ENCODE measurements at places on chromosomes 4 and X.

DNA sequence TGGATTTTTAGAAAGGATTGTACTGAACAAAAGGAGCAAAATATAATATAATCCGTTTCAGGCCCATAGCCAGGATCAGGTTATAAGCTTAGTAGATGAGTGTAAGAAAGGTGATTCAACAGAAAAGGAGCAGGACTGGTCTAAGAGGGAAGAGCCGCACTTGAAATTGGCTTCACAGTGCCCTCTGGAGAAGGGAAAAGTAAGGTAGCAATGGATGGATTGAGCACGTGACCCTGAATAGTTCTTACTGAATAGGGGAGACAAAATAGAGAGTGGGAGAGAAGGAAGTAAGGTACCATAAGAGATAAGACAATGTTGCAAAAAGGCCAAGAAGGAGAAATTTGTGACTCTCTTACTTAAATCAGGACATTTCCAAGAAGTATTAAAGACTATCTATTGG lies 15.6 kb downstream of the CXorf66 start:
- H3K27ac ChIP-seq: no peak overlapping the region
- DNase-seq: no peak
- no peaks in the 10 kb centered on the region for H3K27me3 ChIP-seq
- H3K4me3 ChIP-seq: no peak overlapping the region
- no peaks in the 10 kb centered on the region for H3K4me1 ChIP-seq

DNA sequence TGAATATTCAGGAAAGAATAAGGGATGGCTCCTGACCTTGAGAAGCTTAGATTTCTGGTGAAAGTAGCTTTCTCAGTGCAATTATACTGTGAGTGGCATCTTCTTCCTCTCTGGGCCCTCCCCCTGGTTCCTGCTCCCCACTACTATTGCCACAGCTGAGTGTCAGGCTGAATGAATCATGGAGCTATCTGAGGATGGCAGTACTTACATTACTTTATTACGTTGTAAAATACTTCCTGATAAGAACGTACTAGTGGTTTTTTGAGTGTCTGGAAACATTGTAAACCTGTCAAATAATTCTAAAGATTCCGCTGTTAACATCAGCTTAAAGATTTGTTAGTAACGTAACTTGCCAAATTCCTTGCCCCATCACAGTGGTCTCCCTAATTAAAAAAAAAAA lies 36.2 kb downstream of the ARHGAP10 start:
- no peak overlapping the region for H3K27ac ChIP-seq
- H3K27me3 ChIP-seq: no peaks in the 10 kb centered on the region
- H3K4me1 ChIP-seq: peaks cover 5% of the 10 kb centered on the region

- peaks cover 42% of the 10 kb centered on the region for H3K27me3 ChIP-seq
- no peak overlapping the region for H3K4me3 ChIP-seq
- no peak for DNase-seq
- no peak overlapping the region for H3K27ac ChIP-seq
- H3K36me3 ChIP-seq: no peaks in the 10 kb centered on the region
These were observed 25.5 kb upstream of the PRPS1 start for GRCh38 chrX:107602694-107603239.

DNA sequence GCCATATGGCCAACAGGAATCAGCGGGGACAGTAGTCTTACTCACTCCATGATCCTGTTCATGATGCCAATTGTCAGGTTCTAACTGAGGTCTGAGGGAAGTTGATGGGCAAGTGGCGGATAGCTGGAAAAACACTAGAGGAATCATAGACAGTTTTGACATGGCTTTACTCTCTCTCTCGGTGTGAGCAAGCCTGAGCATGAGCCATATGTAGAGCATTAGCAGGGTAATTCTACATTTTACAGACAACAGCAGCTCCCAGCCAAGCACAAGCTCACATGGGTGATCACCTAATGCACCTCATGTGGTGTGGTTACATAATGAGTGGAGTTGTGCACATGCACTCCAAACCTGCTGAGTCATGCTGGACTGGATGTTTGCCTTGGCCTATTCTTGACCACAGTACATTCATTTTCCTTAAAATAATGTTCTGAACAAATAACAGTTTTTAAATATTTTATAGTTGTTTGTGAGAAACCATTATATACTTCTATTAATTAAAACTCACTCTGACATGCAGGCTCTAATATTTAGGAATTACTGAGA lies 429.2 kb downstream of the GPAT3 start:
- H3K36me3 ChIP-seq: no peaks in the 10 kb centered on the region
- H3K4me3 ChIP-seq: no peak overlapping the region
- no peak overlapping the region for H3K27ac ChIP-seq
- no peaks in the 10 kb centered on the region for H3K27me3 ChIP-seq
- no peak for DNase-seq
- no peaks in the 10 kb centered on the region for H3K4me1 ChIP-seq

DNA sequence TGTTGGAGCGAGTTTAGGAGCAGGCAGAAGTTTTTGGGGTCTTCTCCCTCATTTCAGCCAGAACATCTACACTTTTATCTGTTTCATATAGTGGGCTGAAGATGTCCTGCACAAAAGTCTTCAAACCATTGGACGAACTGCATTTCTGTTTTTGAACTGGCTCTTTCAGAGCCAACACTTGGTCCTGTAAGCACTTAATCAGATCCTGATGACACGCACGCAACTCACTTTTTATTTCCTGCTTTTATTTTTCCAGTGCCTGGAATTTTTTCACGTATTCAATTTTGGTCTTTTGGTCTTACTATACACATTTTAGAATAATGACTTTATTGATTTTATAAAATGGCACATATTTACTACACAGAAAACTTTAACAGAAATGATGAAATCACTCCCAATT lies 40.2 kb upstream of the NKX3-2 start:
- peaks cover 2% of the 10 kb centered on the region for H3K4me1 ChIP-seq
- no peak overlapping the region for H3K4me3 ChIP-seq
- H3K27ac ChIP-seq: no peak overlapping the region

- H3K27ac ChIP-seq: no peak overlapping the region
- H3K36me3 ChIP-seq: no peaks in the 10 kb centered on the region
- DNase-seq: no peak
- H3K4me3 ChIP-seq: no peak overlapping the region
These were observed 120.2 kb upstream of the FAM9C start for GRCh38 chrX:13164611-13165010.

DNA sequence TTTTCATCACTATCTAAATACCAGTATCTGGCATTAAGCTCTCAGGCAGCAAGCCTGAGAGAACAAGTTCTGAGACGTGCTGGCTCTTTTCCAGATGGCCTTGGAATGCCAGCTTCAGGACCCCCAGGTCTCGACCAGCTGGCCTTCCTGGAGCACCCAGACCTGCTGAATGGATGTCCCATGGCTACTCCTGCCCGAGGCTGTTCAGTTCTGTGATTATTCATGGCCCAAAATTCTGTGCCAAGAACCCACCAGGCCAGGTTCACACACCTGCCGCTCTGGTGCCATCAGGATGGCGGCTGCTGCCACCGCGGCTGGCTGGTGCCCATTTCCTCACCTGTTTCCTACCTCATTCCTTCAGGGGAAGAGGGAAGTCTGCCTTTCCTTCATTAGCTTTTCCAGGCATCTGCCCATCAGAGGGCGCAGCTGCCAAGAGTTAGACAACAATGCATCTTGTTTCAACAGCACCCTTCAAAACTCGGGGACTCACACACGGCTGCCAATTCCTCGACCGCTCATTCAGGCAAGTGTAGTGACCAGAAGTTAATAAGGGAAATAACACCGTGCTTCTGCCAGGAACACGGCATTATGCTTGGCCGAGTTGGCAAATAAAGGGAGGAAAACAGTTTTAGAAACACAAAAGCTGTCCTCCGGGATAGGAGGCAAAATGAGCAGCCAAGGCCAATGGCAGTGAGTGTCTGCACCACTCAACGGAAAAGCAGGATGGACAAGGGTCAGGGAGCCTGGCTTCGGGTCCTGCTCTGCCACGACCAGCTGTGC lies 173.8 kb downstream of the NSUN7 start:
- no peak overlapping the region for H3K4me3 ChIP-seq
- H3K4me1 ChIP-seq: peaks cover 2% of the 10 kb centered on the region
- peaks cover 4% of the 10 kb centered on the region for H3K36me3 ChIP-seq
- DNase-seq: no peak
- no peaks in the 10 kb centered on the region for H3K27me3 ChIP-seq

DNA sequence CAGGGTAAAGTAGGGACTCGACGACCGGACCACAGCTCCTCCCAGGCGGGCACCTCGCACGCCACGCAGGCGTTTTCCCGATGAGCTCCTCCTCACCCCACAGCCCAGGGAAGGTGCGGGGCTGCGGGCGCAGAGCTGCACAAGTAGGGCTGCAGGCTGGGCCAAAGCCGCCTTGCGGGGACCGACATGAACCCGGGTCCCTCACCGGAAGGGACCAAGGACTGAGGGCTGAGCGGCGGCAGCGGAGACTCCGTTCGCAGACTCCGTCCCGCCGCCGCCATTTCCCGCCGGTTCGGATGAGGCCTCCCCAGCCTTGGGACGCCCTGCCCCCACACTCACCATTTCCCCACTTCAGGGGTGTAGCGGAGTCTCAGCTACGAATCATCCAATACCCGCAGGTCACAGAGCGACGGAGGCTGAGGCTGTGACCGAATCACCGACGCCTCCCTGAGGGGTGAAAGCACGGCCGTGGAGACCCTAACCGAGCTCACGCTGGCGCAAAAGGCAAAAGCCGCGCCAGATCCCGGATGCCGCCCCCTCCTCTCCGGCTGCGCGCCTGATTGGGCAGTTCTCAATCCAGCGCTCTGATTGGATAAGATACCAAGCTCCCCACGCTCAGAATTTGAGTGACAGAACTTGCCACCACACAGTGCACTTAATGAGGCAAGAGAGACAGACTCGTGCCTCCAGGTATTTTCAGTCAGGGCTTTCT lies at the start of gene ZNF732:
Gene ZNF732 (minus strand): TSS at position 506 of the 712 bp plus-strand sequence. CDS start 164 bp downstream, at position 342.
- peaks cover 5% of the 10 kb centered on the region for H3K27me3 ChIP-seq
- H3K4me3 ChIP-seq: peak within 1 kb of the TSS; percentile 68
- no peaks in the 10 kb centered on the region for H3K36me3 ChIP-seq

DNA sequence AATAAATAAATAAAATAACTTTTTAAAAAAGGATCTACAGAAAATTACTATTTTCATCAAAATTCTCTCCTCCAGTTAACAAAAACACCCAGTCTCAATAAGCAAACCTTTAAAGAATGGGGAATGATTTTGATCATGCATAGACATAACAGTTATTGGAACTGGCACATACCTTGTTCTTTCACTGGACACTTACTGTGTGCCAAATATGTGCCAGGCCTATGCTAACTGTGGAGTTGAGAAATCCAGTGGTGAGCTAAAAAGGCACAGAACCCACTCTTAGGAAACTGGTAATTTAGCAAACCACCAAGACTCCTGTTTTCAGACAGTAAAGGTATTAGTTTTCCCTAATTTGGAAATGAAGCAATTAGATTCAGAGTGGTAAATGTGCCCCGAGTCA lies 39.1 kb downstream of the CLOCK start:
- H3K27ac ChIP-seq: no peak overlapping the region
- DNase-seq: no peak
- no peaks in the 10 kb centered on the region for H3K27me3 ChIP-seq
- peaks cover 4% of the 10 kb centered on the region for H3K36me3 ChIP-seq
- H3K4me1 ChIP-seq: no peaks in the 10 kb centered on the region

- H3K4me3 ChIP-seq: no peak overlapping the region
- DNase-seq: no peak
- H3K4me1 ChIP-seq: no peaks in the 10 kb centered on the region
- no peaks in the 10 kb centered on the region for H3K27me3 ChIP-seq
- no peaks in the 10 kb centered on the region for H3K36me3 ChIP-seq
- no peak overlapping the region for H3K27ac ChIP-seq
These were observed 586.1 kb upstream of the PITX2 start for GRCh38 chr4:111208970-111209369.

DNA sequence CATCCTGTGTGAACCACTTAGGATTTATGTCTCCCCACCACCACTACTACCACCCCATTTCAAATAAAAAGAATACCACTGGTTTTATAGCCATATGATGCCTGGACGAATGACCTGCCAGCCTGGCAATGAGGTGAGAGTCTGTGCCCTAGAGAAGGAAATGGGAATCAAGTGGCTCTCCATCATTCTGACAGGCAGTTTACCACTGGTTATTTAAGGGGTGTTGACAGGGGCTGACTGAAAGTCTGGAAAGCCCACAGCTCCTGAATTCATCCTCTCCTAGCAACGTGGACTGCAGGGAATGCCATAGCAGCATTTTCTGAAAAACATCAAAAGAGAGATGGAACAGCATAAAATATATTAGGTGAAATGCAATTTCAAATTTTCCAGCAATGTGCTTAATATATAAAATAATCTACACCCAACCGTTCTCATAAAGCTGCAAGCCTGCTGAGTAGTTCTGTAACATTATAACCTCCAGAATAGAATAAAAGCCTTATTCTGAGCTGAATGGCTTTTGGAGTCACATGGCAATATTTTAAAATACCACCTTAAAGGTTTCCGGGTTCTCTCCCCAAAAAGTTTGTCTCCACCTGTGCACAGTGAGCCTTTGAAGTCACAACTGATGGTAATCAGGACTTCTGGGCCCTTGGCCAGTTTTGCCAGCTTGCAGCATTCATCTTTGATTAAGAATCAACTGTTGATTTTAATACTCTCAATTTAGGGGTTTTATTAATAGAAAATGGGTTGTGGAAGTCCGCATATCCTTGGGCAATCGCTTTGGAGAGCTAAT lies 121.5 kb downstream of the DCTD start:
- peaks cover 28% of the 10 kb centered on the region for H3K36me3 ChIP-seq
- H3K4me1 ChIP-seq: peaks cover 2% of the 10 kb centered on the region
- H3K27ac ChIP-seq: no peak overlapping the region
- H3K4me3 ChIP-seq: no peak overlapping the region
- H3K27me3 ChIP-seq: no peaks in the 10 kb centered on the region
- no peak for DNase-seq

DNA sequence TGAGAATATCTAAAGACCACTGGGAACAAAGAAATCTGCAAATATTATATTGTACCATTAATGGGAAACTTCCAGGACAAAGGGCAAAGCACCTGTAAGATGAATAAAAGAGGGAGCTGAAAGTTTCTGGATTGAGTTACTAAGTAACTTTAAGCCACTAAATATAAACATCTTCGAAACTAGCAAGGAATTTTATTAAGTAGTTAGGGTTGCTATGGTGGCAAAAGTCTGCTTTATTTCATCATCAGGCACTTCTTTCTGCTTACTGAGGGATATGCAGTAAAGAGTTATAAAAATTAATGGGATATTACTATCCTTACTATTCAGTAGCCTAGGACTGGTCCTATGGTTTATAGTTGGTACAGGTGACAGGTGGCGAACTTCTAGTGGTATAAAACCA lies 33.0 kb downstream of the SMARCA1 start:
- no peak for DNase-seq
- H3K36me3 ChIP-seq: peaks cover 52% of the 10 kb centered on the region
- H3K4me1 ChIP-seq: peaks cover 2% of the 10 kb centered on the region
- H3K27ac ChIP-seq: no peak overlapping the region
